Testis (tissue), 5 donors: ENCODE measurements at places on chromosomes 2 and 18. TPM values are rescaled to one million over a fixed set of nuclear protein-coding genes. Genes with fewer than 3 reads are reported as not detected.

Gene C2orf80
- total RNA-seq = not detected

Gene PRR30
- 55.4 TPM for total RNA-seq

Gene GPBAR1
- total RNA-seq = 1.5 TPM

Gene DQX1
- total RNA-seq = not detected

Gene TFPI
- 10.5 TPM for total RNA-seq

Gene CDH2
- 165 TPM for total RNA-seq

Gene MAP2
- total RNA-seq = 30.9 TPM

Gene DSG4
- 0.31 TPM for total RNA-seq
